Astrocyte of the spinal cord (primary cell): ENCODE measurements at places on chromosomes 6 and 20.

DNA sequence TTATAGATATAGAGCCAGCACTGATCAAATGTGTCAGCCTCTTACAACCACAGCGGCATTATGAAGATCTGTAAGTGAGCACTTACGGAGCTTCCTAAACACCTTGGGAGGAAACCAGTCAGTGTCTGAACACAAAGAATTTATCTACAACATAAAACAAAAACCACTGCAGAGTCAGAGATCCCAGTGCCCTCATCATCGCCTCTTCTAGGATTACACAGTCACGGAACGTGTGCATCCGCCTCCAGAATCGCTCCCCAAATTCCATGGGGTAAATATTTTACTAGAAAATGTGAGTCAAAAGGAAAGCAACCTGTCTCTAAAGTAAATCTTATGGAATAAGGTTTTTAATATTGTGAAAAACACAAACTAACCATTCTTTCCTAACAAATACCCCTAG lies 243.6 kb downstream of the PACRG start:
- no peak for DNase-seq

DNA sequence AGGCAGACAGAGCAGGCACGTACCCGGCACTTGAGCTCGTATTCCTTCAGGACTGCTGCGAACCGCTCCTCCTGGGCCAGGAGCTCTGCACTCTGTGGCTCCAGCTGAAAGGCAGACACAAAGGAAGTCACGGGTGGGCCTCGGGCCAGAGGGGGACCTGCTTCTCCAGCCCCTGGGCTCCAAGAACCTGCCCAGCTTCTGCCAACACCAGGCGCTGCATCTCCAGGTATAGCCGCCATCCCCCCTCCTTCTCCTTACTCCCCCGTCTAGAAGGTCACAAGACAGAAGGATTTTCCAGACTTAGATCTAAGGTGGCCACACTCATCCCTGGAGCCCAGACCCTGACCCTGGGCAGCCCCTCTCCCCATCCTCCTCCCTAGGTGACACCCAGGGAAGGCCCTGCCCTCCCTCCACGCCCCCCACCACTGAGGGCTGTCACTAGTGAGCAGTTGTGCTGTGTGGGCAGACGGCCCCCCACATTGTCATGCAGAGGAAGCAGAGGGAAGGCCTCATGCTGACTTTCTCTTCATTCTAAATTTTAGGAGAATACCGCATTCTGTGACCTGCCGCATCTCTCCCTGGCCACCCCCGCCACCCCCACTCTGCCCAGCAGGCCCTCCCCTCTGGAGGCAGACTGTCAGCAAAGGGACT lies 81.9 kb downstream of the GINS1 start:
- no peak for DNase-seq

- no peak for DNase-seq
These were observed 17.1 kb downstream of the RIPOR2 start for GRCh38 chr6:24918641-24919055.

DNA sequence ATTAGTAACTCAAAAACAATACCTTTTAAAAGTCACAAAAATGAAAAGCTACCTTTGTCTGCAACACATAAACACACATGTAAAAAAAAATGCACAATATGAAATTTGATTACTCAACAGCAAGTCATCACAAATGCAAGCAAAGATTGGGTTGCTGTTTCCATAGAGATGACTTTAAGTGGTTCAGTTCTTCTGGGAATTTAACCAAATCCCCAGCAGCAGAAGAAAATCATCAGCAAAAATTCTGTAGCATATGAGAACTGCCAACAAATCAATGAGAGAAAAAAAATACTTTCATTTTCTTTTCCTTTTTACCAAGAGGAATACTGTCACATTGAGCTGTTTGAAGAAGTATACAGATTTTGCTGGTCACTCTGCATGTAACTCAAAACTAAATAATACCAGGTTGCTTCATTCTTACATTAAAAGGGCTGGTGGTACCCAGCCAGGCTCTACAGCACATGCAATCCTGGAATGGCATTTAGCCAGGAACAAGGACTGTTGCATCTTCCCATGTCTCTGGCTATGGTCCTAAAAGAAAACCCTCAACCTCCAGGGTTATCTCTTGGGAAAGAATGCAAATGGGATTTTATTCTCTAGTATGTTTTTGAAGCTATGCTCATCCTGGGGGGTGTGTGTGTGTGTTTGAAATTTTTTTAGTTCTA lies 158.3 kb downstream of the OPRM1 start:
- peak; percentile 57 for DNase-seq

DNA sequence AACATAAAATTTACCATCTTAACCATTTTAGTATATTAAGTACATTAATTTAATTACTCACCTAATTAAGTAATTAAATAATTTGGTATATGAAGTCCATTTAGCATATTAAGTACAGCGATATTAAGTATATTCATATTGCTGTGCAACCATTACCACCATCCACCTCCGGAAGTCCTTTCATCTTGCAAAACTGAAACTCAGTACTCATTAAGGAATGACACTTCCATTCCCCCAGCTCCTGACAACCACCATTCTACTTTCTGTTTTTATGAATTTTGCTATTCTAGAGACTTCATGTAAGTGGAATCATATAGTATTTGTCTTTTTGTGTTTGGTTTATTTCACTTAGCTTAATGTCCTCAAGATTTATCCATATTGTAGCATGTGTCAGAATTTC lies 61.1 kb upstream of the GTSF1L start:
- DNase-seq = no peak

DNA sequence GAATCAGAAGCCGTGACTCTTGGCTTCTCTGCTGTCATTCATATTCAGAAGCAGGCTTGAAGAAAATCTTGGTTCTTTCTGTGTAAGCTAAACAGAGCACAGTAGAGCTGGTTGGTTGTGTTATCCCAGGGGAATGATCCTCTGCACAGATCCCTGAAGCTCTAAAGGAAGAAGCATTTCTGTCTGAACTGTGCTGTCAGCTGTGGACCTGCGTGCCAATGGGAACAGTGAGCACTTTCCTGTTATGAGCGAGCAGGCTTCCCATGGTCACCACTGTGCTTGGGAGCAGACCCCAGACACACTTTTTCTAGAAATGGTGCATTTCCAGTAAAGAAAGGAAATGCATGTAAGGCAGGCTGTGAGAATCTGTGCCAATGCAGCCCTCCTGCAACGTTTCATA lies 490.2 kb downstream of the EPM2A start:
- peak; percentile 32 for DNase-seq

- no peak for DNase-seq
These were observed 587.4 kb downstream of the GRIK2 start for GRCh38 chr6:101980924-101981323.

DNA sequence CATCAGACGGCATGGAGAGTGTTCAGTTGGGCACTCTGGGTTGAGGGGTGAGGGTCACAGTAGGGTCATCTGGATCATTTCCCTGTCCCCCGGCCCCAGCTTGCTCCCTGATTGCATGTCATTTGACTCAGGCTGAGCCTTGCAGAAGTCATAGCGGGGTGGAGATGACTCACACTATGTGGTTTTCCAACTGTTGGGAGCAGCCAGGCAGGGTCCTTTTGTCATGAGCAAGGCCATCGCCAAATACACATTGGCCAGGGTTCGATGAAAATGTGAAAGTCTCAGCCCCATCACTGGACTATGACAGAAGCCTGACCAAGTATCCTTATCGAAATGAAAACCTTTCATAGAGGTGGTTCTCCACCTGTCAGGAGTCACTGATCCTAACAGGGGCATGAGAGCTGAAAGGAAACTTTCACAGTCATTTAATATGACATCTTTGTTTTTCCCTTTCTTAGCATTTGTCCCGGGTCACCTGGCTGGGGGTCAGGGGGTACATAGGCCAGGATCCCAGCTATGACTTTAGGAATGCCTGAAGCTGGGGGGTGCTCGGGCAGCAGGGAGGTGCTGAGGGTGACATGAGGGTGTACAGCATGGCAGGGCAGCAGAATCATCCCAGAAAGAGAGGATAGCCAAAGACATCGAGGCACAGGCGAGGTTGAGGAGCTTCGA lies 70.2 kb upstream of the CD93 start:
- DNase-seq = peak; percentile 79

- no peak for DNase-seq
These were observed 23.6 kb upstream of the OR2J2 start for GRCh38 chr6:29147074-29147473.

DNA sequence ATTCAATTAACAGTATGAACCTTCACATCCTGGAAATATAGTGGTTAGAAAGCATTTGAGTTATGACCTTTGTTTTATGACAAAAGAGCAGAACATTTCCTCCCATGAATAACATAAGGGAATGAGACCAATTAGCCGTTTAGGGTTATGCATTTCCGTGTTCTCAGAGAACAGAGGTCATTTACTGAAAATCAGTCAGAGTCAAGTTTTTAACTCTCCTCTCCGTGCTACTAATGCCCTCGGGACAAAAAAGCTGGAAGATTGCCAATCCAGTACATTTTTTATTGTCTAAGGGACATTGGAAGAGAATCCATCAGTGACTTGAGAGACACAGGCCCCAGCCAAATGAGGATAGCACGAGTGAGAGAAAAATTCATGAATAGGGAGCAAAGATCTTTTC lies 632.7 kb downstream of the RFPL4B start:
- peak; percentile 31 for DNase-seq

DNA sequence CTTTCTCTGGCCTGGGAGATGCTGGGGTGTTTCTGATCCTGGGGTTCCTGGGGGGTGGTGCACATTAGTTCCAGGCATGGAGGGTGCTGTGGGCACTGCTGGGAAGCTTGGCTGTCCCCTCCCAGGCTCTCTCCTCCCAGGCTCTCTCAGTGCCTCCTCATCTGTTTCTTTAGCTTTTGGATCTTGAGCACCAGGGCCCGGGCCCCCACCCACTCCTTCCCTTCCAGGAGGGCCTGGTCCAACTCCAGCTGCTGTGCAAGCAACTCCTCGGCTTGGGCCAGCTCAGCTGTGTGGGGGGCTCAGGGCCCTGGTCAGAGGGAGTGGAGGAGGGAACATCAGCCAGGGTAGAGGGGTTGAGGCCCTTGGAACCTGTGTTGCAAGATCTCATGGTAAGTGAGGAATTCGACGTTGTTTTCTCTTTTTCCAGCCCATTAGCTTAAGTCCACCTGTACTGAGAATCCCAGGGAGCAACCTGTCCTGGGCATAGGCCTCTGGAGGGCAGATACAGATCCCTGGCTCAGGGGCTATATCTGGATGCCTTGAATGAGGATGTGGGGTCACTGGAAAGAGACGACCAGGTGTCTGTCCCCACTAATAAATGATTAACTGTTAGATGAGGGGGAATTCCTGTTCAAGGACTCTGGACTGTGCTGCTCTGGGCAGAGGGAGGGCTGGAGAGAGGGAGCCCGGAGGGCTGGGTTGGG lies 34.5 kb upstream of the HLA-A start:
- DNase-seq = no peak

- DNase-seq = peak; percentile 75
These were observed 59.9 kb downstream of the MACROD2 start for GRCh38 chr20:14055127-14055742.

GRCh38 chr20:4805663-4806449 lies 84.1 kb downstream of the PRND start:
- no peak for DNase-seq

GRCh38 chr6:27838945-27839625 lies 73.1 kb downstream of the OR2B2 start:
- DNase-seq = peak; percentile 49

- DNase-seq = peak; percentile 24
These were observed 64.9 kb downstream of the C6orf58 start for GRCh38 chr6:127641905-127642304.

- no peak for DNase-seq
These were observed 50.1 kb upstream of the ARMC2 start for GRCh38 chr6:108797951-108798669.
